ENCODE measurements at places on chromosomes 6 and 20.

DNA sequence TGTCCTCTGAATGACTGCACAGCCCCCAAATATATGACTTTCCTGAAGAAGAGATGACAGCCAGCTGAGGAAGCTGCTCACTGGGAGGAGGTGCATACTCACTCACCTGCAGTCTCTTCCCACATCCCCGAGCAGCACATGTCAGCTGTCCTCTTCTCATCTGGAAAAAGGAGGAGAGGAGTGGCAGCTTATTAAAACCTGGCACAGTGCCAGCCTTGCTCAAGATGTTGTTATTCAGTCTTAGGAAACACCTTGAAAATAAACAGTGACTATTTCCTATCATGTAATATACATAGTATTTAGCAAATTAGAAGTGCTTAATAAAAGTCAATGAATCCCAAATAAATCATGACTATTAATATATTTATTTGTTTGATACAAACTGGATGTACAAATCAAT lies 232.9 kb downstream of the EPM2A start:
- no peaks in the 10 kb centered on the region for H3K27me3 ChIP-seq
- H3K36me3 ChIP-seq = no peaks in the 10 kb centered on the region
- H3K4me1 ChIP-seq = no peaks in the 10 kb centered on the region
- peak; percentile 48 for DNase-seq
- H3K27ac ChIP-seq = no peak overlapping the region

GRCh38 chr20:56458206-56458821 lies 10.1 kb upstream of the RTF2 start:
- no peaks in the 10 kb centered on the region for H3K4me1 ChIP-seq
- no peak for DNase-seq
- no peak overlapping the region for H3K27ac ChIP-seq
- no peaks in the 10 kb centered on the region for H3K27me3 ChIP-seq
- H3K4me3 ChIP-seq = no peak overlapping the region

GRCh38 chr6:139473731-139474130 lies 99.3 kb upstream of the CITED2 start:
- no peak for DNase-seq
- H3K4me3 ChIP-seq = no peak overlapping the region
- no peaks in the 10 kb centered on the region for H3K36me3 ChIP-seq
- H3K27me3 ChIP-seq = no peaks in the 10 kb centered on the region
- peaks cover 16% of the 10 kb centered on the region for H3K4me1 ChIP-seq
- H3K27ac ChIP-seq = peak overlapping the region; percentile 48

GRCh38 chr6:103236923-103237322 lies 1622.8 kb downstream of the HACE1 start:
- H3K4me1 ChIP-seq = no peaks in the 10 kb centered on the region
- H3K4me3 ChIP-seq = no peak overlapping the region
- no peaks in the 10 kb centered on the region for H3K27me3 ChIP-seq
- no peak overlapping the region for H3K27ac ChIP-seq
- peak; percentile 22 for DNase-seq
- H3K36me3 ChIP-seq = no peaks in the 10 kb centered on the region

DNA sequence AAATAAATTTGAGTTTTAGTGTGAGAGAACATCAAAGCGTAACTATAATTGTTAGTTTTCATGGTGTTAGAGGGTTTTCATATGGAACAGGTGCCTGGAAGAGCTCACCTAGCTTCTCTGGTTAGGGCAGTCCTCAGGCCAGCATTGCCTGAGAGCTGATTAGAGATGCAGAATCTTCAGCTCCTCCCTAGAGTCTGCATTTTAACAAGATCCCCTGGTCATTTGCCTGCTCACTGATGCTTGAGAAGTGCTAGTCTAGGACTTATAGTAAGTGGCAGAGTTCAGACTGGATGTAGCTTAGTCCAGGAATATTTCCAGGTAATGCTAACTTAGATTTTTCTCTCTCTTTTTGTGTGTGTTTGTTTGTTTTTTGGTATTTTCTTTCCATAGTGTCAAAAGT lies 21.7 kb upstream of the SMIM26 start:
- DNase-seq = no peak

DNA sequence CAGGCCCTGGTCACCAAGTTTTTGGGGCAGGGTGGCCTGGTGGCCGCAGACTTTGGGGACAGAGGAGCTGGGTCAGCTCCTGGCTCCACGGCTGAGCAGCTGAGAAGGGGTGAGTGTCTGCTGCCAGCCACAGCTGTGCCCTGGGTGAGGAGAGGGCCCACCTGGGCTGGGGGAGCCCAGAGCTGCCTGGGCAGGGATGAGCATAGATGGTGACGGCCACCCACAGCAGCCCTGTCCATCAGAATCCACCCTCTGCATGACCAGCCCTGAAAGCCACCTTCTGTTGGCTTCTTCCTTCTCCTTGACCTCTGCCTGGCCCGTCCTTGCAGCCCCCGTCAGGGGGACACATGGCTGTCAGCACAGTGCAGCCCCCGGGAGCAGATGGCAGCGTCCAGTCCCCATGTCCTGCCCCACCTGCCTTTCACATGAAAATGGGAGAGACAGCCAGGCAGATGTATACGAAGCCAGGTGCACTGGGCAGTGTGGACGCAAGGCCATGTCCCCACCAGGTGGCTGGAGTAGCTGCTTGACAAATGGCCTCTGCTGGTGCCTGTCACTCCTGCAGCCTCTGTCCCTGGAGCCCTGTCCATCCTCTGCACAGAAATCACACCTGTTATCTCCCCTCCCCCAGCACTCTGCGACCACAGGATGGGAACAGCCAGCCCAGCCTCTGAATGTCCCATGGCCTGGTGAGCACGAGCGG lies 220.8 kb downstream of the PREX1 start:
- no peaks in the 10 kb centered on the region for H3K36me3 ChIP-seq
- H3K4me1 ChIP-seq = no peaks in the 10 kb centered on the region
- no peak for DNase-seq

GRCh38 chr20:49568278-49569151 lies 578 bp upstream of the PTGIS start:
- peak overlapping the region; percentile 22 for H3K27ac ChIP-seq
- no peaks in the 10 kb centered on the region for H3K36me3 ChIP-seq
- DNase-seq = peak; percentile 41
- H3K4me1 ChIP-seq = peaks cover 18% of the 10 kb centered on the region
- no peaks in the 10 kb centered on the region for H3K27me3 ChIP-seq
- H3K4me3 ChIP-seq = no peak overlapping the region

- no peaks in the 10 kb centered on the region for H3K27me3 ChIP-seq
- H3K4me1 ChIP-seq = peaks cover 3% of the 10 kb centered on the region
- no peaks in the 10 kb centered on the region for H3K36me3 ChIP-seq
- no peak overlapping the region for H3K4me3 ChIP-seq
- H3K27ac ChIP-seq = no peak overlapping the region
- no peak for DNase-seq
Measured at GRCh38 chr6:97095311-97095850, 170.9 kb downstream of the KLHL32 start.

GRCh38 chr20:19308146-19308545 lies 95.7 kb downstream of the SLC24A3 start:
- no peak overlapping the region for H3K4me3 ChIP-seq
- no peak overlapping the region for H3K27ac ChIP-seq
- no peaks in the 10 kb centered on the region for H3K27me3 ChIP-seq
- H3K4me1 ChIP-seq = no peaks in the 10 kb centered on the region

- DNase-seq = peak; percentile 12
- no peaks in the 10 kb centered on the region for H3K27me3 ChIP-seq
- H3K4me3 ChIP-seq = no peak overlapping the region
- no peaks in the 10 kb centered on the region for H3K36me3 ChIP-seq
- H3K4me1 ChIP-seq = peaks cover 3% of the 10 kb centered on the region
- H3K27ac ChIP-seq = no peak overlapping the region
Measured at GRCh38 chr6:1702580-1703051, 92.9 kb downstream of the FOXC1 start.

- H3K4me3 ChIP-seq = no peak overlapping the region
- no peaks in the 10 kb centered on the region for H3K36me3 ChIP-seq
- H3K4me1 ChIP-seq = no peaks in the 10 kb centered on the region
Measured at GRCh38 chr20:924639-925038, 8.5 kb upstream of the ANGPT4 start.

DNA sequence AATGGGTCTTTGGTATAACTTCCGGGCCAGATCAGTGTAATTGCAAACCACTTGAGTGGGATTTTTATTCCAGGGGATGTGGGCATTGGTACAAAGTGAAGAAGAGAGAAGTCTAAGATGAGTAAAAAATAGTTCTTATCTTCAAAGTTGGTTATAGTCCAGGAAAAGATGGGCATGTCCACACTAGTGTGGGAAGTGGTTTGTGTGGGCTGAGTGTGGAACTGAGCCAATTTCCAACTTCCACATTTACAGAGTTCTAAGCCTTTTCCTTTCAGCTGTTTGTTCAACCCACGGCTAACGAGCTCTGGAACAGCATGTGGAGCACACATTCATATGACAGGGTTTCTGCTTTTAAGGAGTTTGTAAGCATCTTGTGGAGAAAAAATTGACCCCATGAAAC lies 72.3 kb upstream of the IFNGR1 start:
- no peaks in the 10 kb centered on the region for H3K27me3 ChIP-seq
- no peak for DNase-seq
- no peaks in the 10 kb centered on the region for H3K4me1 ChIP-seq

DNA sequence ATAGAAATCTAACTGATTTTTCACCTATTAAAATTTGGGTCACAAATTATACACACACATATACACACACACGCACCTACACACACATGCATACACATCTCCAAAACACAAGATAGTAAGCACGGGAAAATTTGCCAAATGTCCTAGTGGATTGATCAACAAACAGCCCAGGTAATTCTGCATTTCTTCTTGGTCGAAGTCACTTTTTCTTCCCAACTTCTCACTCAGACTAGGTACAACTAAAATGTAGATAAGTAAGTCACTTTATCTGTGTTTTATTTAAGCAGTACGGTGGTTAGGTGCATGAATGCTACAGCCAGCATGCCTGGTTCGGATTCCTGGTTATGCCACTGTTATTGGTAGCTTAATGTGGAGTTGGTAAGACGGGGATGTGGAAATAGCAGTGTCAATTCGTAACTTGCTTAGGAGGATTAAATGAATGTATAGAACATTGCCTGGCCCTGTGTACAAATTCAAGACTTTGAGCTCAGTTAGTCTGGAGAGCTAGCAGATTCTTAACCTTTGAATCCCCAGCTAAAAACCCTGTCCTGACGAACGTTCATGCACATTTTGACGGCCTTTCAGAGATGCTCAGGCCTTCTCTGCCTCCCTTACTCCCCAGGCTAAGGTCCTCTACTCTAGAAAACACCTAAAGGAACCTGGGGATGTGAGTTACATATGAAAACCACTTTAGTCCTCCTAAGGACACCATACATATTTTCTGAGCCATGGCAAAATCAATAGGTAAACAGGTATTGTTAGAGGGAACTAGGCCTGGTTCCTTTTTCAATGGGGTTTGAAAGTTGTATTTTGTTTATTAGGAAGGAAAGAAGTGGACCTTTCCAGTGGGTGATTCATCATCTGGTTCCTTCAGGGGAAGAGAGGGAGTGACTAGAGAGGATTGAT lies 50.9 kb downstream of the CYP24A1 start:
- DNase-seq = no peak
- H3K4me3 ChIP-seq = no peak overlapping the region
- H3K27ac ChIP-seq = peak overlapping the region; percentile 93
- H3K36me3 ChIP-seq = no peaks in the 10 kb centered on the region

DNA sequence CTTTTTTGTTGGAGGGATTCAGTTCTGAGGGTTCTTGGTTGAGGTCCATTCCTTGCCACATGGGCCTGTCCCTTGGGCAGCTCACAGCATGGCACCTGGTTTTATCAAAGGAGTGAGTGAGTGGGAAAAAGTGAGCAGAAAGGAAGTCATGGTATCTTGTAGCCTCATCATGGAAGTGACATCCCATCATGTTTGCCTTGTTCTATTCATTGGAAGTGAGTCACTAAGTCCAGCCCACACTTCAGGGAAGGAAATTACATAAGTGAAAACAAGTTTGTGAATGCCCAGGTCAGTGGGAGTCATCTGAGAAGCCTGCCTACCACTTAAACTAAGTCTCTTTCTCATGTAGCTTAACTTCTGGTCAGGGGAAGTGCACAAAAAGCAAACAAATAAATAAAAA lies 32.8 kb upstream of the ZNFX1 start:
- H3K4me1 ChIP-seq = no peaks in the 10 kb centered on the region
- H3K27ac ChIP-seq = no peak overlapping the region
- H3K36me3 ChIP-seq = no peaks in the 10 kb centered on the region
- peaks cover 15% of the 10 kb centered on the region for H3K27me3 ChIP-seq

DNA sequence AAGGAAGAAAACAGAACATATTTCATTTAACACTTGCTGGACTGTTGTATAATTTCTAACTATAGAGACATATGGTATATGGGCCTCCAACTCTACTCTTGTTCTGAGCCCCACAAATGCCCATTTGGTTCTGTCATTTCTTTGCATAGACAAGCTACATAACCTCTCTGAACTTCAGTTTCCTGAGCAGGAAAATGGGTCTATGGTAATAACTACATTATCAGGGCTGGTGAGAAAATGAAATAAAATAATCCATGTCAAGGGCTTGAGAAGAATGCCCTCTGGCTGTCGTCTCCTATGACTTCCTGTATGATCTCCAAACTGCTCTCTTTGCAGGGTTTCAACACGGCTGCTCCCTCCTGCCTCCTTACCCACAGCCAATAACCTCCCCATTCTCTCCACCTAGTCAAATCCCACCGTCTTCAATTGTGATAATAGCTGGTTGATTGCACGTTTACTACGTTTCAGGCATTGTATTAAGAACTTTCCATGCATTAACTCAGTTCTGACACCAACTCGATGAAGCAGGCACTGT lies 12.0 kb downstream of the ZCCHC3 start:
- no peaks in the 10 kb centered on the region for H3K36me3 ChIP-seq
- H3K4me1 ChIP-seq = peaks cover 11% of the 10 kb centered on the region
- peak overlapping the region; percentile 97 for H3K27ac ChIP-seq
- DNase-seq = peak; percentile 45
- peak overlapping the region; percentile 15 for H3K4me3 ChIP-seq
- no peaks in the 10 kb centered on the region for H3K27me3 ChIP-seq

- no peaks in the 10 kb centered on the region for H3K27me3 ChIP-seq
- DNase-seq = no peak
- H3K27ac ChIP-seq = no peak overlapping the region
- no peaks in the 10 kb centered on the region for H3K4me1 ChIP-seq
Measured at GRCh38 chr6:39770446-39770845, 21.7 kb upstream of the DAAM2 start.

DNA sequence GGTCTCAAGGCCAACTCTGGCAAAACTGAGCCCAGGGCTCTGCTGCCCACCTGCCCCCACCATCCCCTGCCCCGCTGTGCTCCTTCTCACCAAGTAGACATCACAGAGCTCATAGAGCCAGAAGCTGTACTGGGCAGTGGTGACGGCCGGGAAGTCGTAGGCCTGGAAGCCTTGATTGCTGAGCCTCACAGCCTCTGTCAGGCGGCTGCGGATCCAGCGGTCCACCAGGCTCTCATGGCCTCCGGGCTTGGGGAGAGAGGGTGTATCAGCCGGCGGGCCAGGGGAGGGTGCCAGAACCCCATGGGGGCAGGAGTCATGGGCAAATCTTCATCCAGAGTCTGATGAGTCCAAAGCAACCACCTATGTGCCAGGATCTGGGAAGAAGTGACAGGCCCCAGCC lies 2.8 kb upstream of the VWA7 start:
- no peaks in the 10 kb centered on the region for H3K27me3 ChIP-seq
- no peak overlapping the region for H3K4me3 ChIP-seq
- H3K4me1 ChIP-seq = peaks cover 27% of the 10 kb centered on the region
- no peak for DNase-seq
- H3K27ac ChIP-seq = no peak overlapping the region

GRCh38 chr6:145783796-145784195 lies 30.8 kb downstream of the FBXO30 start:
- no peak overlapping the region for H3K4me3 ChIP-seq
- H3K36me3 ChIP-seq = no peaks in the 10 kb centered on the region
- DNase-seq = no peak
- no peak overlapping the region for H3K27ac ChIP-seq
- no peaks in the 10 kb centered on the region for H3K4me1 ChIP-seq
- H3K27me3 ChIP-seq = no peaks in the 10 kb centered on the region

GRCh38 chr20:40813708-40814630 lies 124.9 kb upstream of the MAFB start:
- H3K27me3 ChIP-seq = no peaks in the 10 kb centered on the region
- no peaks in the 10 kb centered on the region for H3K4me1 ChIP-seq
- no peak overlapping the region for H3K4me3 ChIP-seq
- no peak for DNase-seq
- H3K36me3 ChIP-seq = no peaks in the 10 kb centered on the region

Data from hepatocyte (in vitro differentiated cells).